Prostate gland (tissue), 2 donors: ENCODE measurements at places on chromosomes 3 and 15.

- H3K4me1 ChIP-seq, result no peaks in the 10 kb centered on the region
- H3K4me3 ChIP-seq, result no peak overlapping the region
- no peak for DNase-seq
- no peaks in the 10 kb centered on the region for H3K36me3 ChIP-seq
- H3K27me3 ChIP-seq, result no peaks in the 10 kb centered on the region
- H3K27ac ChIP-seq, result no peak overlapping the region
Measured at GRCh38 chr3:58084788-58085543, 76.7 kb downstream of the FLNB start.

GRCh38 chr3:45406772-45407171, 18.4 kb downstream of the LARS2 start:
- H3K4me3 ChIP-seq, result no peak overlapping the region
- H3K27ac ChIP-seq, result peak overlapping the region; percentile 30
- no peaks in the 10 kb centered on the region for H3K4me1 ChIP-seq
- H3K27me3 ChIP-seq, result no peaks in the 10 kb centered on the region
- no peak for DNase-seq
- no peaks in the 10 kb centered on the region for H3K36me3 ChIP-seq

DNA sequence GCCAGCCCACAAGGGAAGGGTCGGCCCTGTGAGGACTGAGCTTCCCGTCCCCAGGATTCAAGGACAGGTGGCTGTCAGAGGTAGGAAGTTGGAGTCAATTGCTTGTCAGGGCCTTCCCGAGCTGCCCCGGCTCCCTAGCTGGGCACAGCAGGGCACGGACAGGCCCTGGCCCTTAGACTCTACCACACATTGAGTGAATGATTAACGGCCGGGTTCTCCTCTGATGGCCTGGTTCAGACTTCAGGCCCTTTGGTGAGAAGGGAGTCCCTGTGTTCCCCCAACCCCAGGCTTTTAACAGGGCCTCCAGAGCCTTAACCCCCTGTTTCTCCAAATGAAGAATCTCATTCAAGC, 16.4 kb upstream of the FGD5 start:
- H3K4me1 ChIP-seq, result no peaks in the 10 kb centered on the region
- H3K4me3 ChIP-seq, result no peak overlapping the region
- no peaks in the 10 kb centered on the region for H3K36me3 ChIP-seq
- no peak for DNase-seq
- H3K27me3 ChIP-seq, result no peaks in the 10 kb centered on the region

DNA sequence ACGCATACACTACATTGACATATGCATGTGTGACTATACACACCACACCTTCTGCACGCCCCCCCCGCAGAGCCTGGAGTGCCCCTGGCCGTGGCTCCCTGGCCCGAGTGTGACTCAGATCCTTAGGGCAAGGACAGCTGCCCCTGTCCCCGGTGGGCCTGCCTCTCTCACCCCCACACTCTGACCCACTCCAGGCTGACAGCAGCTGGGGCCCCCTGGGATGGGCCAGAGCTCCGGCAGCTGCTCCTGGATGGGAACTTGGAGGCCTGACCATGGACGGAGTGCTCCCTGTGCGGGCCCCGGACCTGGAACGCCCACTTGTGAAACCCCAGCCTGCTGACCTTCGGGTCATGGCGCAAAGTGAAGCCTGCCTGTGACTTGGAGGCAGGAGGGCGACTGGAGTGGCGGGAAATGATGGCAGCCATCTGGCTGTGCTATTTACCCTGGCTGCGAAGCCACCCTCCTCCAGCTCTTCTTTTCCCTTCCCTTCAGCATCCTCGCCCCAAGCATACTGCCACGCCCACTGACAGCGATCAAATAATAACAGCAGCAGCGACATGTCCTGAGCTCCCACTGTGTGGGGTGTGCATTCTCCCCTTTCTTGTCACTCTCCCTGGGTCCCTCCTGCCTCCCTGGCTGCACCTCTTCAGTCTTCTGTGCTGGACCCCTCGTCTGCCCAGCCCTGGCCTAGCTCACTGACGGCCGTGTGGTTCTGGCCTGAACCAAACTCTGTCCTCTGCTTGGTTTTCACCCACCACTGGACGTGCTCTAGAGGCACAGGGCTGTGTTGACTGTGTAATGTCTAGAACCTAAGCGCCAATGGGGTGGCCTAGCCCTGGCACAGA, 90.7 kb upstream of the MEF2A start:
- no peak overlapping the region for H3K4me3 ChIP-seq
- H3K27me3 ChIP-seq, result no peaks in the 10 kb centered on the region
- H3K4me1 ChIP-seq, result no peaks in the 10 kb centered on the region
- H3K27ac ChIP-seq, result peak overlapping the region; percentile 64

DNA sequence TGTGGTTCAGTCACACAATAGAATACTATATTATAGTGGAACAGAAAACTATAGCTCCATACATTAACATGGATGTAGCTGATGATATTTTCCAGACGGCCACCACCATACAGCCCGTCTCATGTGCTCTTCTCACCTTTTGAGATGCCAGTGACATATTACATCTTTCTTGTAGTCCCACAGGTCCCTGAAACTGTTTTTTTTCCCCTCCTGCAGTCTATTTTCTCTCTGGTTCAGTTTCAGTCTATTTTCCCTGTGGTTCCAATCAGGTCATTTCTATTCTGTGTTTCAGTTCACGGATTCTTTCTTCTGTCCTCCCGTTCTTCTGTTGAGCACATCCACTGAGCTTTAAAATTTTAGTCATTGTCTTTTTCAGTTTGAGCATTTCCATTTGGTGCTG, 72.2 kb downstream of the PPCDC start:
- H3K4me1 ChIP-seq, result no peaks in the 10 kb centered on the region
- no peaks in the 10 kb centered on the region for H3K36me3 ChIP-seq
- DNase-seq, result no peak
- H3K27ac ChIP-seq, result no peak overlapping the region

GRCh38 chr15:74620636-74621545, 5.3 kb downstream of the CLK3 start:
- H3K4me1 ChIP-seq, result peaks cover 19% of the 10 kb centered on the region
- H3K36me3 ChIP-seq, result peaks cover 38% of the 10 kb centered on the region
- H3K4me3 ChIP-seq, result no peak overlapping the region
- DNase-seq, result peak; percentile 58
- H3K27ac ChIP-seq, result no peak overlapping the region

GRCh38 chr3:23953523-23953922, 8.4 kb downstream of the NR1D2 start:
- no peak overlapping the region for H3K27ac ChIP-seq
- H3K4me1 ChIP-seq, result no peaks in the 10 kb centered on the region
- no peaks in the 10 kb centered on the region for H3K27me3 ChIP-seq
- no peaks in the 10 kb centered on the region for H3K36me3 ChIP-seq
- H3K4me3 ChIP-seq, result no peak overlapping the region

GRCh38 chr3:25338158-25338725, 89.8 kb upstream of the RARB start:
- no peak overlapping the region for H3K4me3 ChIP-seq
- DNase-seq, result no peak
- H3K36me3 ChIP-seq, result no peaks in the 10 kb centered on the region

GRCh38 chr15:65081270-65081669, 4.7 kb downstream of the KBTBD13 start:
- no peaks in the 10 kb centered on the region for H3K36me3 ChIP-seq
- H3K4me1 ChIP-seq, result no peaks in the 10 kb centered on the region
- no peak overlapping the region for H3K4me3 ChIP-seq

DNA sequence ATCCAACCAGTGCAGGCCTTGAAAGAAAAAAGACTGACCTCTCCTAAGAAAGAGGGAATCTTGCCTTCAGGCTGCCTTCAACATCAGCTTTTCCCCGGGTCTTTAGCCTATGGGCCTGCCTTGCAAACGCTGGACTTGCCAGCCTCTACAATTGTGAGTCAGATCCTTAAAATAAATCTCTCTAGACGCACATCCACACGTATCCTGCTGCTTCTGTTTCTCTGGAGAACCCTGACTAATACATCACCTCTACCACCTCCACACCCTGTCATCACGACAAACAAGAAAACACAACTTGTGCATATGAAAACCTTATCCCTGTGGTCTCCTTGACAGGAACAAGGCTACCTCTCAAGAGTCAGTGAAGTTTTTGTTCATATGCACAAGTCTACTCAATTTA, 11.8 kb downstream of the CYFIP1 start:
- no peak for DNase-seq
- no peaks in the 10 kb centered on the region for H3K4me1 ChIP-seq
- H3K27ac ChIP-seq, result no peak overlapping the region
- no peaks in the 10 kb centered on the region for H3K27me3 ChIP-seq

DNA sequence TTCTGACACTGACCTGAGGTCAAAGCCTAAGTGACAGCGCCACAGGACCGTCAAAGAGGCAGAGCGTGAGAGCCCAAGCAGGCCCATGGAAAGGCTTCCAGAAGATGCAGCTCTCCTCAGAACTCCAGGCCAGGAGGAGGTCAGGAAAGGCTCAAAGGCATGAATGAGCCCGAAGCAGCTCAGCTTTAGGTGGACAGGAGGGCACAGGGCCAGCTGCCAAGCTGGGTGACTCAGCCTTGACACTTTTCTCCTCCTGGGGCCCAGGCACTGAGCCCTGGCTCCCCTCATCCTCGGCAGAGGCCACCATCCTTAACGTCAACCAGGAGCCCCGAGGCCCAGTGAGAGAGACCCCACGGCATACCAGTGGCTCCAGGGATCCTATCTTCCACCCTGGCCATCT, 62.9 kb downstream of the ADCY5 start:
- no peak for DNase-seq
- no peak overlapping the region for H3K4me3 ChIP-seq
- peak overlapping the region; percentile 68 for H3K27ac ChIP-seq
- no peaks in the 10 kb centered on the region for H3K27me3 ChIP-seq
- H3K36me3 ChIP-seq, result no peaks in the 10 kb centered on the region

GRCh38 chr3:179750720-179751328, 98.0 kb downstream of the USP13 start:
- no peak overlapping the region for H3K27ac ChIP-seq
- no peaks in the 10 kb centered on the region for H3K27me3 ChIP-seq
- no peak overlapping the region for H3K4me3 ChIP-seq
- H3K36me3 ChIP-seq, result no peaks in the 10 kb centered on the region

GRCh38 chr15:29534378-29534777, 264.8 kb upstream of the NSMCE3 start:
- H3K27me3 ChIP-seq, result no peaks in the 10 kb centered on the region
- no peaks in the 10 kb centered on the region for H3K4me1 ChIP-seq
- H3K27ac ChIP-seq, result no peak overlapping the region
- DNase-seq, result no peak
- no peaks in the 10 kb centered on the region for H3K36me3 ChIP-seq

GRCh38 chr3:108461661-108462111, 48.7 kb downstream of the MYH15 start:
- no peak overlapping the region for H3K27ac ChIP-seq
- no peaks in the 10 kb centered on the region for H3K27me3 ChIP-seq
- no peaks in the 10 kb centered on the region for H3K36me3 ChIP-seq
- DNase-seq, result no peak

DNA sequence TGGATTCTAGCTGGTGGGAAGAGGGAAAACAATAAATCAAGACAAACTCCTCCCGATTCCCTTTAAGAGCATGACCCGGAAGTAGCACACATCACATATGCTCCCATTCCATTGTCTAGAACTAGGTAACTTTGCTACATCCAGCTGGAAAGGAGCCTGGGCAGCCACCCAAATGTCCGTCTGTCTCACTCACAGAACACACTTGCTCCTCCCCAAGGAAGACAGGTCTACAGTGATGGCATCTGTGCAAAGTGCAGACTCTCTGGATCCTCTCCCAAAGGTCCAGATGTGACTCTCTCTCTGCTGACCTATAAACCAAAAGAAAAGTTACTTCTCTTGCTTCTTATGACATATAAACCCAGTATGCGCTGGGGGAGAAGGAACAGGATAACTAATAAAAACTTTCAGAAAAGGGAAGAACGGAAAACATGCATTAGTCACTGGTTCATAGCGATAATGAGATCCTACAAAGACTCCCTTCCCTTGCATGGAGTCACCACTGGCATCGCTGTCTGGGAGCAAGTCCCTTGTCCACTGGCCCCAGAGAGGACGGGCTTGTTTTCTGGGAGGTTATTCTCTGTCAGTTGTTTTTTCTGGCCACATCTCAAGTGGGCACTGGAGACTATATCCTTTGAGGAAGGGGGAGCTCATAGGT, 29.8 kb upstream of the EPHB3 start:
- H3K27me3 ChIP-seq, result no peaks in the 10 kb centered on the region
- H3K27ac ChIP-seq, result no peak overlapping the region
- H3K4me1 ChIP-seq, result no peaks in the 10 kb centered on the region
- no peak overlapping the region for H3K4me3 ChIP-seq

DNA sequence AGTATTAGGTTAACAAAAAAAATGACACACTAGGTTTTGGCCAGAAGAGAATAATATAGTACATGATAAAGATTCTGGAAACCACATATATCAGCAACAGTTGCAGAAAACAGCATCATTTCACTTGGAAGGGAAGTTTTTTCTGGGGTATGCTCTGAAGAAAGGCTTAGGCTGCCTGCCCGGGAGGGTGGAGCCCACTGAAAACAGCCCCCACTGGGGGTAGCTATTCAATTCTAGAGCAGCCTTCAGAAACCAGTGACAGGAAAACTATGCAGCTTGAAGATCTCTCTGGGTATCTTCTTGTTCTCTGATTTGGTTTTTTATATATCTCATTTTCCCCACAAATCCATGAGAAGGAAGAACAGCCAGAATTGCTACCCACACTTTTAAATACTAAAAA, 43.2 kb downstream of the ZMAT3 start:
- no peaks in the 10 kb centered on the region for H3K27me3 ChIP-seq
- H3K27ac ChIP-seq, result no peak overlapping the region
- H3K4me1 ChIP-seq, result no peaks in the 10 kb centered on the region
- no peaks in the 10 kb centered on the region for H3K36me3 ChIP-seq
- no peak overlapping the region for H3K4me3 ChIP-seq

- H3K27me3 ChIP-seq, result no peaks in the 10 kb centered on the region
- DNase-seq, result no peak
- no peak overlapping the region for H3K4me3 ChIP-seq
- no peaks in the 10 kb centered on the region for H3K4me1 ChIP-seq
Measured at GRCh38 chr3:31624083-31624709, 91.5 kb downstream of the STT3B start.
